ENCODE measurements at places on chromosomes 6 and 20.

- H3K36me3 ChIP-seq = peaks cover 24% of the 10 kb centered on the region
- H3K4me1 ChIP-seq = no peaks in the 10 kb centered on the region
- H3K4me3 ChIP-seq = no peak overlapping the region
- no peak overlapping the region for H3K27ac ChIP-seq
Observed at GRCh38 chr20:3640259-3640658, 22.9 kb downstream of the GFRA4 start.

GRCh38 chr6:141140905-141141304 is 991.8 kb upstream of the GJE1 start:
- H3K36me3 ChIP-seq = no peaks in the 10 kb centered on the region
- peaks cover 14% of the 10 kb centered on the region for H3K27me3 ChIP-seq
- no peaks in the 10 kb centered on the region for H3K4me1 ChIP-seq
- H3K27ac ChIP-seq = no peak overlapping the region
- H3K4me3 ChIP-seq = no peak overlapping the region

GRCh38 chr6:33672808-33673207 is 38.7 kb downstream of the UQCC2 start:
- H3K4me3 ChIP-seq = no peak overlapping the region
- peaks cover 22% of the 10 kb centered on the region for H3K36me3 ChIP-seq
- no peak overlapping the region for H3K27ac ChIP-seq

DNA sequence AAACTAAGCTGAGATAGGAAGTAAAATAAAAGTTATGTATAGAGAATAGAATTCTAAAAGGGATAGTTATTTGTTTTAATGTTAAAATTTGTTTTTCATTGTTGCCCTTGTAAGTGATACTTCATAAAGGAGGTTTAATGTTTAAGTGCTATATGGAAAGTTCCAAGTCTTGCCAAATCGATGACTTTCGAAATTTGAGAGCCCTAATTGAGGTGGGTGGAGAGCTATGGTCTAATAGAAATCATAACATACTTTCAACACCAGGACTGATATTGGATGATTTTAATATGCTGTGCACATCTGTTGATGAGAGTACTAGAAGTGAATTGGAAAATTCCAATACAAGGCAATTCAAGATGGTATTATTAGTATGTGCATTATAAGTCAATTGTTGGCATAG is 64.6 kb downstream of the RNF144B start:
- no peaks in the 10 kb centered on the region for H3K4me1 ChIP-seq
- H3K27ac ChIP-seq = no peak overlapping the region
- H3K36me3 ChIP-seq = peaks cover 3% of the 10 kb centered on the region
- no peaks in the 10 kb centered on the region for H3K27me3 ChIP-seq

DNA sequence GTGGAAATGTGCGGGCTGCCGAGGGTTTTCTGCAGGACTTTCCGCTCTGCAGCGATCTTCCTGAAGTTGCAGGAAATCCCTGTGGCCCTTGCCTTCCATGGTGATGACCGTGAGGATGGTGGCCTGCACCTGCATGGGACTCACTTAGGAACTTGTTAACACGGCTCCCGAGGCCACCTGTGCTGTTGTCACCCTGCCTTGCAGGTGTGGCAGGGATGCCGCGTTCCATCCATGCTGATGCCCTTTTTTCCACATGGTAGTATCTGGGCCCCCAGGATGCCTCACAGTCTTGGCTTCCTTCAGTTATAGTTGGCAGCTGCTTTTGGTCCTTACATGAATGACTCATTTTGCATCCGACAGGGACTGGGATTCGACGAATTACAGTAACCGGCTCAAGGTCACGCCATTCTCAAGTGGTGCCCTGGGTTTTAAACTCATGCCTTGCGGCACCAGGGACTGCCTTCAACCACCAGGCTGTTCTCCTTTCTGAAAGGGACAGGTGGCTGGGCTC is 37.2 kb downstream of the SYNJ2 start:
- H3K36me3 ChIP-seq = peaks cover 17% of the 10 kb centered on the region
- DNase-seq = no peak
- no peaks in the 10 kb centered on the region for H3K27me3 ChIP-seq
- H3K27ac ChIP-seq = no peak overlapping the region
- no peak overlapping the region for H3K4me3 ChIP-seq

DNA sequence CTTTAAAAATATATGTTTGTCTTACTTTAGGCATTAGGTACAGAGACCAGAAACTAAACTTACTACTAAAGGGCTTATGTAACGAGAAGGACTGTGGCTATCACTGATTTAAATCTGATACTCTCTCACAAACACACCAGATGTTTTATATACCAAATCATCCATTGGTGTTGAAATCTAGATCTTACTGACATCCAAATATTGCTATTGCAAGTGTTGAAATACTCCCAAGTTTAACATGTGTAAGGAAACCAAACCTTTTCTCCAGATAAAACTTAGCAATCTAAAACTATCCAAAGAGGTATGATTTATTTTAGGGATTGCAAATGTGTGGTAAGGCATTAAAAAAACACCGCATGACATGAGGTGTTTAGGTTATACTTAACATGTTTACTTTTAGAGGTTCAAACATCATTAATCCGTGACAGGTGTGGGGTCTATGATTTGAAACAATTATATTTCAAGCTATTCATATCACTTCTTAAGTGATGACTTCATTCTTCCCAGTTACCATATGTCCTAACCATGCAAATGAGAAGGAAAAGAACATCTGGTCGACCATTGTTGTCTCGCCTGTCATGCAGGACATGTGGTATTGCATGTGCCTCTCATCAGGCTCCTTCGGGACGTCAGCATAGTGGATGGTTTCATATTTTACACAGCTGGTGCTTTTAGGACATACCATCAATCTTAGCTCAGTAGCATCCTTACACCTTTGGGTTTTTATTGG is 168.3 kb upstream of the SPACA1 start:
- peaks cover 42% of the 10 kb centered on the region for H3K27me3 ChIP-seq
- H3K27ac ChIP-seq = no peak overlapping the region
- H3K4me1 ChIP-seq = no peaks in the 10 kb centered on the region
- DNase-seq = no peak
- no peak overlapping the region for H3K4me3 ChIP-seq

DNA sequence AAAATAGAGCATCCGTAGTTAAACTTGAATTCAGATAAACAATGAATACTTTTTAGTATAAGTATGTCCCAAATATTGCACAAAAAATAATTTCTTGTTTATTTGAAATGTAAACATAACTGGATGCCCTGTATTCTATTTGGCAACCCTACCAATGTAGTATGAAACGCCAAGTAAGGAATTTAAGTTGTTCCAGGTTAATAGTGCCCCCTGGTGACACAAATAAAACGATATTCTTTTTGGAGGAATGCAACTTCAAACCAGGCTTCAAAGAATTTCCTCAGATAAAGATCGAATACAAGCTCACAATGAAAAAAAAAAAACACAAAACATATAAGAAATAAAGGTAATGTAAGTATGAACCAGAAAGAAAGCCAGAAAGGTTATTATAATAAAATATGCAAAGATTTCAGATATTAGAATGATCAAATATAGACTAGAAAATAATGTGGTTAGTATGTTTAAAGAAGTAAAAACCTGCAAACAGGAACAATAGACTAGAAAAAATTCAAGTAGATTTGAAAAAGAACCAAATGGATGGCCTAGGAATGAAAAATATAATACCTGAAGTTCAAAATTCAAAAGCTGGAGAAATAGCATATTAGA is 18.4 kb upstream of the AKAP7 start:
- no peak for DNase-seq
- H3K27ac ChIP-seq = no peak overlapping the region
- H3K27me3 ChIP-seq = no peaks in the 10 kb centered on the region
- no peaks in the 10 kb centered on the region for H3K36me3 ChIP-seq

DNA sequence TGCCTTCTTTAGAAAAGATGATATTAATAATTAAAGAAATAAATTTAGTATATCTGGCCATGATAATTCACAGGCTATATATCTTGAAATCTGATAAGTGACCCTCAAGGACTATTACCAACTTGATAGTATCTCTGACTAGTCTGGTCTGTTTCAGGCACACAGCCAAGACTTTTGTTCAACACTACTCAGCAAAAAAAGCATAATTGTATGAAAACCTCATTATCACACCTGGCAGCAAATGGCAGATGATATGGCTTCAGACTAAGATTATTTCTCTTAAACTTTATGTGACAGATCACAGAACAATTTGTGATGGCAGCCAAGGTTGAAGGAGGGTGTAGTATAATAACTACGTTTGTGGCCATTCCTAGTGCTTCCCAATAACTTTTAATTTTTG is 114.7 kb downstream of the RWDD2A start:
- H3K4me3 ChIP-seq = no peak overlapping the region
- no peak overlapping the region for H3K27ac ChIP-seq
- H3K36me3 ChIP-seq = no peaks in the 10 kb centered on the region
- H3K4me1 ChIP-seq = no peaks in the 10 kb centered on the region

GRCh38 chr6:84103029-84103428 is 69.5 kb downstream of the MRAP2 start:
- no peak for DNase-seq
- H3K27ac ChIP-seq = no peak overlapping the region
- no peaks in the 10 kb centered on the region for H3K36me3 ChIP-seq
- H3K4me3 ChIP-seq = no peak overlapping the region

DNA sequence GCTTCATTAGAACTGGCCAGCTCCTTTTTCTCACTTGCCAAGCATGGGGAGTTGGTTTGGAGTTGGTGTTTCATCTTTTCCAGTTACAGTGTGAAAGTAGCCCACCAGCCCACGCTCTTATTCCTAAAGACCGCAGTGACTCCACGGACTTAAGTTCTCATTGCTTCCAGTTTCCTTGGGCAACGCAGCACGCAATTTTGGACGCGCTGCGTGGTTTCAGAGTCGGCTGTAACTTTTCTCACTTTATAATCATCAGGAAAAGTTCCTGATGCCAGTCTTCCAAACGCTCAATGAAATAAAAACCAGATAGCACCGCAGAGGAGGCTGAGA is 381 bp upstream of the PEX7 start:
- H3K27ac ChIP-seq = peak overlapping the region; percentile 93
- H3K27me3 ChIP-seq = peaks cover 4% of the 10 kb centered on the region
- peaks cover 26% of the 10 kb centered on the region for H3K36me3 ChIP-seq
- DNase-seq = peak; percentile 42
- H3K4me1 ChIP-seq = peaks cover 13% of the 10 kb centered on the region
